BJ (cell line): ENCODE measurements at places on chromosomes 4 and X.

GRCh38 chrX:13007519-13008188 is 32.7 kb downstream of the TMSB4X start:
- DNase-seq: no peak

- no peak for DNase-seq
These were observed 48.6 kb upstream of the MCUB start for GRCh38 chr4:109511414-109511813.

DNA sequence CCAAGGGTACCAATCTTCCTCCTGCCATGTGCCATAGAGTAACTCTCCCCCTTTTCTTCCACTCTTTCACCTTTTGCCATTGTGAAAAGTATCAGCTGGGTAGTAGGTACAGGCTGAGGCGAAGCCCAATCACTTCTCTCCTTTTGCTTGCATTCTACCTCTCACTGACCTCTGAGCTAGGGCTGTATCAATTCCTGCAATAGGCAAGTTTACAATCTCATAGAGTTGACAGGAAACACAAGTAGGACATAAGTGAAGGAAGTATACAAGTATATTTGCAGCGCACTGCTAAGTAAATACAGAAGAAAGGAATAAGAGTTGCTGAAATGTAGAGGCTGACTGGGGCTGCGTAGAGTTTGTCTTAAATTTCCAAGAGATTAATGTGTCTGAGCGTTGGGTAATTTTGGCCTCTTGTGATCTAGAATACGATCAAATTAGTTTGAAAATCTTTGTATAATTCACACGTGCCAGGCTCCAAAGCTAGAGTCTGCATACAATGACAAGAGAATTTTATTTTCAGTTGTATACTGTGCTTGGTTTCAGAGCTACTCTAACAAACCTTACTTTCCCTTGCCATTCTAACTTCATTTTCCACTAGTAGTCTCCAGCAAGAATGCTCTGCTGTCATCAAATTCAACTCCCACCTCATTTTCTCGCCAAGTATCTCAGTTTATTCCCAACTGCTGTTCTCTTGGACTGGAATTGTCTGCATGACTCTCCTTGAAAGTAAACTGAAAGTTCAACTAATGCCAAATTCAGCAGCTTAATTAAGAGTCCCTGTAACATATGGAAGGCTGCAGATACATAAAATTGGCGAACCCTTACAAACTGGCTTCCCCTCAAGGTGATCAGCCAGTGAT is 90.3 kb downstream of the ATP11C start:
- DNase-seq: no peak

- no peak for DNase-seq
These were observed 503.0 kb upstream of the DIAPH2 start for GRCh38 chrX:96181605-96182004.

GRCh38 chrX:129690435-129690834 is 35.7 kb upstream of the APLN start:
- no peak for DNase-seq

DNA sequence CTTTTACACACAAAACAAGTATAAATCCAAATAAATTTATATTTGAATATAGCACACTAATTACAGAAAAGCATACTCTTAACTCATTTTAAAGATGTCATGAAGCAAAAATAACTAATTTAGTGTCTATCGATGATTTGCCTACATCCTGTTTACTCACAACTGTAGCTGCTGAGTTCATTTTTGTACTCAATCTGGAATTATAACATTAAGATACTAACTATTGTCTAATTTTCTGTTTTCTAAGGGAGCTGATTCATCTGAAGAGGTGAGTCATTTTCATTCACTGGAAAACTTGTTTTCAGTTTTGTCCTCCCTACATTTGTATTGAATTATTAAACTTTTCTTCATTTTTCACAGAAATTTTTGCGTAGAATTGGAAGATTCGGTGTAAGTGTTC is 3.7 kb downstream of the STATH start:
- DNase-seq: no peak

DNA sequence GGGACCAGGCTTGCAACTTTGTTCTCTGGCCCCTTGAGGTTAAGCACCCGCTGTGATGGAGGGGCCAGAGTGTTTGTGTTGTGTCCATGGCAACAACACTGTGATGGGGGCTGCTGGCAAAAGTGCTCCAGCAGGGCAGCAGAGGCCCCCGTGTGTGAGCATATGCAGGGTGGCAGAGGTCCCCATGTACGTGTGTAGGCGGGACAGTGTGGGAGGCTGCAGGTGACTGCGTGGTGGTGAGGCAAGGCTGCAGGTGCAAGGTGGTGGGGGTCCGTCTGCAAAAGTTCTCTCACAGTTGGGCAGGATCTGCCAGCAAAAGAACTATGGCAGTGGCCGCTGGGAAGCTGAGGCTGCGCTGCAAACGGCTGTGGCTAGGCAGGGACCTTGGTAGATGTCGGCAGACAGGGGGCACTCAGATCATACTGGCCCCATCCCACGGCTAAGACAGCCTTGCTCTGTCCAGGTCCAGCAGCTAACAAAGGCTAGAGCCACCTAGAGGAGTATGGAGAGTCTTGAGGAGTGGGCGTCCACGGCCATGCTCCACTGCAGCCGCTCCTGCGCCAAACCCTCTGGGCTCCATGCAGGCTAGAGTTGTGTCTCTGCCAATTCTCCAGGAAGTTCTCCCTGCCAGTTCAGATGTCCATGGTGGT is 46.8 kb upstream of the PASD1 start:
- no peak for DNase-seq

GRCh38 chr4:2535376-2536192 is 863 bp upstream of the FAM193A start:
- DNase-seq: no peak

DNA sequence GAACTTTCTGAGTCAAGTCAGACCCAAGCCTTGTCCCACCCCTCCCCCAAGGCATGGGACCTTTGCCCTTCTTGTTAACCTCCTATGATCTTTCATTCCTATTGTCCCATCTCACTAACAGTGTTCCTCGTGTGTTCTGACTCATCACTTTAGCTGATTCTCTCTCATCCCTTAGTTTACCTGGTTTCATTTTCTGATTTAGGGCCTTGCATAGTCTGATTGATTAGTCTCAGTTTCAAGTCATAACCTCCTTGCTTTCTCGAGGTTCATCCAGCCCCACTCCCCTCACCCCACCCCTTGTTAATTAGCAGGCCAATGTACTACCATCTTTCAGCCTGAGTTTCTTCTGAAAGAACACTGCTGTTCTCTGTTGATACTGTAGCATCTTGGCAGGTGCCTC is 517.4 kb downstream of the RPA4 start:
- no peak for DNase-seq

- no peak for DNase-seq
These were observed 99.5 kb upstream of the CTSO start for GRCh38 chr4:156053174-156053573.

DNA sequence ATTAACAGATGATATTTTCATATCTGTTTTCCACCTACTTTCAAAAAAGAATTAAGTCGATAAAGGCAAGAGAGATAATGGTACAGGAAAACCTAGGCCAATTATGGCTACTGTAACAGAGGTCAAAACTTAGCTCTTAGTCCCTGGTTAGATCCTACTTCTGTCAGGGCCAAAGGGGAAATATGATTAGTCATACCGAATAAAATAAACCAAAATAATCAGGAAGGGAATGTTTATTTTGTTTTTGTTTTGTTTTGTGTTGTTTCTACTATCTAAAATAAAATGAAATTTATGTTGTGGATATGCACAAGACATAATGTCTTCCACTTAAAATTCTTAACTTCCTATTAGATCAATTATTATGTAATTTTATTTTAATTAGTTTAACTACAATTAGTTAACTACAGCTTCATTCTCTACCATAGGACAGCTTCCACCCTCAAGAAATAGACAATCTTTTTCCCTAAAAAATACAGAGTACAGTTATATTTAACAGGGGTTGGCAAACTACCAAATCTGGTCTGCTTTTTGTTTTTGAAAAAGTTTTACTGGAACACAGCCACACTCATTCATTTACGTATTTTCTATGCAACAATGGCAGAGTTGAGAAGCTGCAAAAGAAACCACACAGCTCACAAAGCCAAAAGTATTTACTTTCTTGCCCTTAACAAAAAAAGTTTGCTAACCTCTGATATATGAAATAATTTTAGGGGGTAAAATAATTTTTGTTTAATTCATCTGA is 25.4 kb downstream of the TMEM47 start:
- no peak for DNase-seq

DNA sequence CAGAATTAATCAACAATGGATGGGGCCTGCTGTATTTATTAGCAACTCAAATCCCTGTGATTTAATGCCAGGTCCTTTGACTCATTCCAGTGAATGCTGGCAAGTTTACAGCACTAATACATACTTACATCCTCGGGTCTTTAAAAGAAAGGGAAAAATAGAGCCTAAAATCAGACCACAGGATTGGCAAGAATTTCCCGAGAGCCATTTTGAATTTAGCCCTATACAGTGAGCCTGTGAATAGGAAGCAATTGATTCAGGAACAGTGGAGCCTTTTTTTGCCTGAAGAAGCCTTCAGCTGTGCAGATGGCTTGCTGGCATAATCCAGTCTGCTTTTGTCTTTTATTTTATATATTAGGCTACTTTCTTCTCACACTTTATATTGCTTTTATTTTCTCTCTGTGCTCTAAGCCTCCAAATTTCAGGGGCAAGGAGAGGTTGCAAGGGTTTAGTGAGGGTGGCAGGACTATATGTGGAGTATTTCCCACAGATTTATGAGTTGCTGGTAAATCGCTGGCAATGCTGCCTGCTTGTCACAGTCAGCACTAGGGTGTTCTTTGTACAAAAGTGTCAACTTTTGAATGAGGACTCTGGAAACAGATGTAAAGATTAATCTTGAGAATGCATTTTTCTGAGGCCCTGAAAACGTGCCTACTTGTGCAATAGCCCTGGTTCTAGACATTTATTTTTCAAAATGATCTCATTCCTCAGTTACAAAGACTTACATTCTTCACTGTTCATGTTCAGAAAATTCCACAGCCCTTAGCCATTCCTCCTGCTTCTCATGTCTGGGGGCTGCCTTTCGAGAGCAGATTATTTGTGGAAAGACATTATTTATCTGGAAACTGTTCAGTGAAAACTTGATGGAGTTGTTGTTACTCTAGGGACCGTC is 303.5 kb downstream of the SPRY1 start:
- peak; percentile 88 for DNase-seq

DNA sequence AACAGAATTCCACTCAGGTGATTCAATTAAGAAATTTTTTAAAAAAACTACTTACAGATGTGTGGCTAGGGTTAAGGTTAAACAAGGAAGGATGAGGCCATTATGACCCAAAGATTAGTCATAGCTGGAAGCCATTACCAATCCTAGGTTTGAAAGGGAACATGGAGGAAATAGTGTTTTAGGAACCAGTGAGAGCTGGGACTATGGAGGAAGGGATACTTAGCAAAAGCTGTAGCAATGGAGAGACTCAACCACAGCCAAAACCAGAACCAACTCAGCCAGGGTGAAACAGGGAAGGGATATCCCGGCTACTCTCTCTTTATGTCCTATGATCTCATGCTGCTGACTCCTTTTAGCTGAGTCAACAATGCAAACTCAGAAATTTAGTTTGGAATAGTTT is 148.6 kb upstream of the CNKSR2 start:
- no peak for DNase-seq

DNA sequence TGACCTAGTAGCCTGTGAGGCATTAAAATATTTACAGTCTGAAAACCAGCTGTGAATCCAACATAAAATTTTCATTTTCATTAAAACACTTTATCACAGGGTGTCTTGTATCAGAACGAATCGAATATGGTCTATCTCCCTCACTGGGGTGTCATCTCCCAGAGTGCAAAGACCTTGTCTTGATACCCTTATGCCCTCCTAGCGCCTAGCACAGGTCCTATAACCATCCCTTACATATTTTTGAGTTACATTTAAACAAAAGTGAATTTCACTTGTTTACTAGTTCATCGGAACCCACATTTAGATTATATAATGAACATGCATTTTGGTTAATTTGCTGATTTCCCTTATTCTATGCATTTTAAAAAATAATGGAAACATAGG is 14.0 kb downstream of the DIPK2B start:
- DNase-seq: no peak

DNA sequence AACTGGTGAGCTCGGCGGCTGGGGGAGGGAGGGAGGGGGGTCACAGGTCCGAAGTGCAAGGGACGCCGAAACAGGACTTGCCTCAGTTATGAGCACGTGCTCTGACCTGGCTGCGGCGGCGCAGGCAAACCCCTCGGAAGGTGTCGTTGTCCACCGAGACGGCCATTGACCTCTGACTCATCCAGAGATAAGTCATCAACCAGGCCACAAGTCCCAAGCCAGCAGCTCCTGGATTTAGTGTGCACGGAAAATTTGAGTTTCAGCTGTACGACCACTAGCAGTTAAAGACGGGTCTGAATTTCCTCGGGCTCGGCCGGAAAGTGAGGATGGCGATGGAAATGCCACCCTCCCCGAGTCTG is 674 bp downstream of the SH3D19 start:
- no peak for DNase-seq

GRCh38 chr4:88144866-88145300 is 13.6 kb downstream of the ABCG2 start:
- no peak for DNase-seq

- DNase-seq: no peak
These were observed 968 bp upstream of the NELFA start for GRCh38 chr4:2009651-2010233.

DNA sequence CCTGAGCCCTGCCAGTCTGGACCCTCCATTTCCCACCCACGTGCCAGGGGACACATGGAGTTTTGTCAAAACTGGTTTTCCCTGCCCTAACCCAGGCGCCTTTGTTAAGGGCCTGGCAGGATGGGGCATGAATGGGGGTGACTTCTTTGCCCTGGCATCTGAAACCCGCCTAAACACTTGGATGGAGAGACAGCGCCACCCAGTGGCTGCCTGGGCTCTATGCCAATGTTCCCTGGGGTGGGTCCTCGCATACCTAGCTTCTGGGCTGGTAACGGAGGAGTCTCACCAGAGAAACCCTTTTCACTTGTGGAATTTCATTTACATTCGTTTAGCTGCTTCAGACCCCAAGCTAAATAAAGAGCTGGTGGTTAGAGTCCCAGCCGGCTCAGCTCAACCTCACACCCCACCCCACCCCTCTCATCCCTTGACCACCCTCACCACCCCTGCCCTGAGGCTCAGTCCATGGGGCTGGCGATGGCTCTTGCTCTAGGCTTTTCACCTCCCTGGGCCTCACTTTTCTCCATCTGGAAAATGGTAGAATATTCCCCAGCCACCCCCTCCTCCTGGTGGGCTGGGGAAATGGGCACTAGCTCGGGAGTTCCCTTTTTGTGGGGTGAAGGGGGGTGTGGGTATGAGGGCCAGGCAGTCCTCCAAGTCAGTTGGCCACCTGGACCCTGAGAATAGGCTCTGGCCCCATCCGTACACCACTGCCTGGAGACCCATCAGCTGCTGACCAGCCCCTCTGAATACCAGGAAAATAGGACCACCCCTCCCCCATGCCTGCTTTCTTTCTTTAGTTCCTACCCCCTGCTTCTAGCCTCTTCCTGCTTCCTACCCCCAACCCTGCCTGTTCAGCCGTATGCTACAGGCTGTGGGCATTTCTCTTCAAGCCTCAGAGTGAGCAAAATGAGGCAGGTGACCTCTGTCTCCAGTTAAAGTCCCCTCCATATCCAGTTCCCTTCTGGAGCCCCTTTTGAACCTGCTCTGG is 57.1 kb upstream of the PJA1 start:
- DNase-seq: peak; percentile 1

- no peak for DNase-seq
These were observed 62.3 kb upstream of the CD99 start for GRCh38 chrX:2628751-2629315.

GRCh38 chrX:110748256-110748806 is 47.3 kb downstream of the CHRDL1 start:
- no peak for DNase-seq
